ENCODE measurements at places on chromosomes 7 and 10.

DNA sequence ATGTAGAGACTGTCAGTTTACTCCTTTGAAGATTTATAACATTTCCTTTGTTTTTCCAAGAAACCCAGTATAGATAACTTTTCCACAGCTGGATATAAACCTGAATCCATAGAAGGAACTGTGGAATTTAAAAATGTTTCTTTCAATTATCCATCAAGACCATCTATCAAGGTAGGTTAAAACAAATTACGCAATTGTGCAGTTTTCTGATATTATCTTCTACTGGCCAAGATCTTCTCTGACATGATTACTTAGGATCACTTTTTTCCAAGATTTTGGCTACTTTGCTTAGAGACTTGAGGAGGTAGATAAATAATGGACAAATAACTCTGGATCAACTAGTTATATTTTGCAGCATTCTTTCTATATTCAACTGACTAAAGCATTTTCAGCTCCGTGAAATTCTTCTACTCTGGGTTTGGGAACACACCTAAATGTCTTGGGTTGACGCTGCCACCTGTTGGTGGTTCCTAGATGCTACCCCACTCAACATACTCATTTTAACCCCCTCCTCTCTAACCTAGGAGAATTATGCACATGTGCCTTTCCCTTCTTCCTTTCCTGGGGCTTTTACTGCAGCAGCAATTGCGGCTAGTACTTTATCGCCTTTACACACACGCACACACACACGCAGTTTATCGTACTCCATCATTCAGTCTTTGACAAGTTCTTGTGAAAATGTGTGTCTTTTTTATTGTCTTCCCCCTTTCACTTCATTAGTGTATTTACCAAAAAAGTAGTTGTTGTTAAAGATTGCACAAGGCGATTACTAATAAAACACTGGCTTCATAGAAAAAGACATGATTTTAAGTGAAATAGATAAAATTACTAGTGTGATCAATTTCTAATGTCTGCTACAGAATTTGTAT is 32.7 kb downstream of the ABCB5 start:
- DNase-seq, result no peak

DNA sequence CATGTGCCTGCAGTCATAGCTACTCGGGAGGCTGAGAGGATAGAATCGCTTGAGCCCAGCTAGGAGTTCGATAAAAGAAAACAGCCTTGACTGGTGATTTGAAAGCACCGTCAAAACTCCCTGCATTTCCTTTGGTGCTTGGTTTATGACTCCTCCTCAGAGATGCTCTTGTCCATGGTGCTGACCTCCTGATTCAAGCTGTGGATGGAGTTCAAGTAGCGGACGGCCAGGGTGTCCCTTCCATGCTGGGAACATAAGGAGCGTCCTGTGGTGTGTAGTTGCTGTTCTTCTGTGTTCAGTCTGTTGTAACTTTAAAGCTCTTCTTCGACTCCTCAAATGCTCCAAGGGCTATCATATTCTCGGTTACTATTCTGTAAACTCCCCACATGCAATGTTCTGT is 382.5 kb upstream of the KIAA1217 start:
- no peak for DNase-seq

- DNase-seq, result no peak
Measured at GRCh38 chr10:49556723-49557122, 17.8 kb upstream of the ERCC6 start.

- DNase-seq, result no peak
Measured at GRCh38 chr7:50610521-50611277, 45.5 kb upstream of the DDC start.

DNA sequence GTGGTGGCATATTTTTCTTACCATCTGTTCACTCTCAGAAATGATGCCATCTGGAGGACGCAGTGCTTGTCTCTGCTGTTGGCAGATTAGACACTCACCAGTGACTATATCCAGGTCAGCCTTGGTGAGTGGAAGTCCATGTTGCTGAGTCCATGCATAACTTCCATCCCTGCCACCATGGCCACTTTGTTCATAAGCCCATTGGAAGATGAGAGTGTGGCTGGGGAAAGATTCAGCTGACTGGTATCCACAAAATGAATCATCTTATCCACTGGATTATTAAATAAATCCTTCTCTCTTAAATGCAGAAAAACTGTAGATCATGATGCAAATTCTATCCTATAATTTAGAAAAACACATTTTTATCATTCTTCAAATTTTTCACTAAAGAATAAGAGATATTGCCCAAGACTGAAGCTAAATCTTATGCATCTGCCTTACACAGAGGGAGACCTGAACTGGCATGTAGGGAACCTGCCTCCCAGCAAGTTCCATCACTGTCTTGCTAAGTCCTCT is 726.9 kb downstream of the TNS3 start:
- DNase-seq, result no peak

DNA sequence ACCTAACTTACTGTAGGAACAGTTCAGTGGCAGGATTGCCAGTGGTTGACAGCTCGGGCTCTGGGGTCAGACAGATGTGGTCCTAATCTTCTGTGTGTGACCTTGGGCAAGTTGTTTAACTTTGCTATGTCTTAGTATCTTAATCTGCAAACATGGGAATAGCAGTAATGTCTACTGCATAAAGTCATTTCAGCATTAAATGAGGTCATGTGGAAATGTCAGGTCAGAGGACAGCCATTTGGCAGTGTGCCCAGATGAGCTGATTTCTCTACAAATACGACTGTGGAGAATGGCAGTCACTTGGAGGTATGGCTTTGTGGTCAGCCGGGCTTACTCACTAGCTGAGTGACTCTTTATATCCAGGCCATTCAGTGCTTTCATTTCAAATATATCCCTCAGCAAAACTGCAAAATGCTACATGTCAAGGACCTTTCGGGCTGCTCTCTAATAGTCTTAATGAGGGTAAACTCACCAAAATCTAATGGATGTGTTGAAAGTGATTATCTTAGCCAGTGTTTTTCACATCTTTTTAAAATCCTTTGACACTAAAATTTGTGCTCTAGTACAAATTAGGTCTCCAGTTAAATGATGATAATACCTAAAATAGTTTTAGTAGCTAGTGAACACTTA is 171.4 kb downstream of the ST7 start:
- DNase-seq, result peak; percentile 81

DNA sequence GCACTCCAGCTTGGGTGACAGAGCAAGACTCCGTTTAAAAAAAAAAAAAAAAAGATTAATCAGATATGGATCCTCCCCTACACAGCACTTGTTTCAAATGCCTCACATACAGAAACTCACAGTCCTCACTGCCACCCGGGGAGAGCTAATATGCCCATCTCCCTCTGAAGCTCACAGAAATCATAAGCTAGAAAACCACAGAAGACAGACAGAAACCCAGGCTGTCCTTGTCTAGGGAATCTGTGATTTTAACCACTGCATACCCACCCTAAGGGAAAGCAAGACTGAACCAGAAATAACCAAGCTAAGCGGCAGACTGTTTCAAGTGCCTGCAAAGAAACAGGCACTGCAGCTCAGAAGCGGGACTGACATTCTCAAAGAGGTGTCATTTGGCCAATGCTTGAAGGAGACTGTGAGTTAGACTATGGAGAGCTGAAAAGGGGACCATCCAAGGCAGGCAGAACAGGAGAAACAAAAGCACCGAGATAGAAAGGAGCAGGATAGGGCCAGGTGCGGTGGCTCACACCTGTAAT is 37.6 kb downstream of the SLC37A3 start:
- DNase-seq, result no peak

GRCh38 chr7:16463949-16464715 is 1.4 kb downstream of the SOSTDC1 start:
- DNase-seq, result no peak

GRCh38 chr10:22780474-22780885 is 66.1 kb upstream of the PIP4K2A start:
- DNase-seq, result no peak

- DNase-seq, result no peak
Measured at GRCh38 chr7:82750007-82750406, 306.4 kb upstream of the CACNA2D1 start.

DNA sequence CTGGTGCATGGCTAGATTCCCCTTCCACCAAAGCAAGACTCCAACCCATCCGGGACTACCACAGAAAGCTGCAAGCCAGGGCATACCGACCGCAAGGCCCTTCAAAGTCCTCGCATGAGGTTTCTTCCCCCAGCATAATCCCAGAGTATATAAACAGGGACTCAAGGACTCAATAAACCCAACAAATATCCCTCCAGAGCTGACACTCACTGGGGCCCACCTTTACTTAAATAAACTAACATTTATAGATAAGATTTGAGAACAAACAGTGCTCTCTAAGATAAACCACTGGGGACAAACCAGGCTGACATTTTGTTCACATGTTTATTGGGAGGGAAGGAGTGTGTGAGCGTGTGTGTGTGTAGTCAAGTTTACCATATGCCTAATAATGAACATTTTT is 138.2 kb downstream of the ADAM12 start:
- no peak for DNase-seq

GRCh38 chr10:88401671-88402347 is 181.3 kb downstream of the RNLS start:
- DNase-seq, result no peak

GRCh38 chr10:8365935-8366911 is 311.7 kb downstream of the GATA3 start:
- no peak for DNase-seq

DNA sequence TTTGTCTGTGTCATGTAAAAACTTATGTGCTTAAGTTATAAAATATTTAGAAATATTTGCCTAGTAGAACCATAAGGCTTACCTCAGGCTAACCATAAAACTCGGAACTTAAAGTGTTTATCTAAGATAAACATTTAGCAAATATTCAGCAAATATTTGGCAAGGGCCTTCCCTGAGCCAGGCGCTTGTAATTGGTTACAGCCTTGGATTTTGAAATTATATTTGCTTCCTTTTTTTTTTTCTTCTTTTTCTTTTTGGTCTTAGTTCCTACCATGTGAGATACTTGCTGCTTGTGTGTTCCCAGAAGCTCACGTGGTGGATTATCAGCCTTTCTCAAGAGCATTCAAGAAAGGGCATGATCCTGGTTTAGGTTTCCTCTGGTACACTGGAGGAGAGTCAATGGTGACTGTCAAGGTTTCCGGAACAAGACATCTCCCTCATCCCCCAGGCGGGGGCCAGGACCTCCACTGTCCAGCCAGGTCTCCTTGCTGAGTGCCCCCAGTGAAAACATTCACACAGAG is 5.2 kb upstream of the BRI3 start:
- DNase-seq, result no peak
